GM13976 (cell line): ENCODE measurements at places on chromosomes 12 and 14.
A peak's percentile ranks its signal among the peaks of the same experiment; 100 is the strongest.

DNA sequence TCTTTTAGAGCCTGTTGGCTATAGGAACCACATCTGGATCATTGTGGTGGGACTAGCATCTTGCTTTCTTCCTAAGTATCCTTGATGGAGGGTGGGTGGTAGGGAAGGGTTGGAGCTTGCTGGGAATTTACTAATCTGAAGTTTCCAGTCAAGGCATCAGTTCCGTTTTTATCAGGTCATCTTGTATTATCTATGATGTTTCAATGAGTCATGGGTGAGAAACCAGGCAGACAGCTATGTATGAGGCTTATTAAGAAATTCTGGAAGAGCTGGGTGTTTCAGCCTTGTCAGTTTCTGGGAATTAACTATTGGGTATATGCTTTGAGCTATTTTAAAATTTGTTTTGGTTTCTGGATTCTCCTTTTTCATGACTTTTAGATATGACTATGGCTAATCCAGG, 11.3 kb downstream of the TSFM start:
- DNase-seq, result no peak

GRCh38 chr12:80811957-80812708, 95.4 kb downstream of the MYF5 start:
- DNase-seq, result no peak

DNA sequence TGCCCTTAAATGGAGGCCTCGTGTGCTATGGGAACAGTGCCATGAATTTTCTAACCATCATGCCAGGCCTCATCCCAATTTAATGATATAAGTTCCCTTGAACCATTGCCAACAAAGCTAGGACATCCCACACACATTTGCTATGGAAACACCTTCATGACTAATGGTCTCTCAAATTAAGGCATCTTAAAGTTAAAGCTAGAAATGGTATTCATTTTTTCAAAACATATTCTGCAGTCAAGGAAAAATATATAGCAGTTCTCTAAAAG, 117.3 kb downstream of the BTG1 start:
- no peak for DNase-seq

DNA sequence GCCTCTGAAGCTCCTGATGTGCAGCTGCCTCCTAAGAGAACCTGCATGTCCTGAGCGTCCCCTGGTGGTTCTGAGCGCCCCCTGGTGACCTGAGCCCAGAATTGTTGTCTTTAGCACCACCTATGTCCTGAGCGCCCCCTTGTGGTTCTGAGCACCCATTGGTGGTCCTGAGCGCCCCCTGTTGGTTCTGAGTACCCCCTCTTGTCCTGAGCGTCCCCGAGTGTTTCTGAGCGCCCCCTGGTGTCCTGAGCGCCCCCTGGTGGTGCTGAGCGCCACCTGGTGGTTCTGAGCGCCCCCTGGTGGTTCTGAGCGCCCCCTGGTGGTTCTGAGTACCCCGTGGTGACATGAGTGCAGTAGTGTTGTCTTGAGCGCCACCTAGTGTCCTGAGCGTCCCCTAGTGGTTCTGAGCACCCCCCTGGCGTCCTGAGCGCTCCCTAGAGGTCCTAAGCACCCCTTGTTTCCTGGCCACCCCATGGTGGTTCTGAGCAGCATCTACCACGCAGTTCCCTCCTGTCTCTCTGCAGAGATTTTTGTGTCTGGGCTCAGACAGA, 782.5 kb downstream of the TMEM121 start:
- peak; percentile 59 for DNase-seq

DNA sequence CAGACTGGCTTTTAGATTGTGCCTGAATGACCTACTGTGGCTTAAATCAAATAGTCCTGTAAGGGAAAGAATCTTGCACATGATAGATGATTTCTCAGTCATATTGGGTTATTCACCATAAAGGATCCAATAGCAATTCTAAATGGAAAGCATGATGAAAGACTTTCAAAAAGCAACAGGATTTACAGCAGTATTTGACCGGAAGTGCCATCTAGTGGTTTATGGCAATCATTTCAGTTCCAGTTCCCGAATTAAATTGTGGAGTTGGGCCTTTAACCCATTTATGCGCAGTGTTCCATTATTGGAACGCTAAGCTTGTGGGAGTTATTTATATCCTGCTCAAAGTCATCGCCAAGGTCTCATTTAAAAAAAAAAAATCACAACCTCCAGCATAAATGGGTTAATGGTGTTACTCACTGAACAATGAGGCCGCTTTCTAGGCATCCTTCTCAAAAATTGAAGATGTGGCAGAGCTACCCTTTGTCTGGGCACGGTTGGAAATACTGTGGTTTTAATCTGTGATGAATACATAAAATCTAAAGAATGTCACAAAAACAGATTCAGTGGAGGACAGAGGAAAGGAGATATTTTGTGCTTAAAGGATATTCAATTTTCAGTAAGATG, 60.8 kb upstream of the REP15 start:
- DNase-seq, result peak; percentile 21

DNA sequence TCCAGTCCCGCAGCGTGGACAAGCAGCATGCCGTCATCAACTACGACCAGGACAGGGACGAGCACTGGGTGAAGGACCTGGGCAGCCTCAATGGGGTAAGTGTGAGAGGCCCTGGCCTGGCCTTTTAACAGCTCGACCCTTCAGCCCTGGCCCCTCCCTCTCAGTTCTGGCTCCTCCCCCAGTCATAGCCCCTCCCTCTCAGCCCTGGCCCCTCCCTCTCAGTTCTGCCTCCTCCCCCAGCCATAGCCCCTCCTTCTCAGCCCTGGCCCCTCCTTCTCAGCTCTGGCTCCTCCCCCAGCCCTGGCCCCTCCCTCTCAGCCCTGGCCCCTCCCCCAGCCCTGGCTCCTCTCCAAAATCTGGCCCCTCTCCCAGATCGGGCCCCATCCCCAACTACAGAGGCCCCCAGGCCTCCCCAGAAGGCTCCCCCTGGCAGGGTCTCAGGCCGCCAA, 11.2 kb downstream of the CEP170B start:
- peak; percentile 83 for DNase-seq

DNA sequence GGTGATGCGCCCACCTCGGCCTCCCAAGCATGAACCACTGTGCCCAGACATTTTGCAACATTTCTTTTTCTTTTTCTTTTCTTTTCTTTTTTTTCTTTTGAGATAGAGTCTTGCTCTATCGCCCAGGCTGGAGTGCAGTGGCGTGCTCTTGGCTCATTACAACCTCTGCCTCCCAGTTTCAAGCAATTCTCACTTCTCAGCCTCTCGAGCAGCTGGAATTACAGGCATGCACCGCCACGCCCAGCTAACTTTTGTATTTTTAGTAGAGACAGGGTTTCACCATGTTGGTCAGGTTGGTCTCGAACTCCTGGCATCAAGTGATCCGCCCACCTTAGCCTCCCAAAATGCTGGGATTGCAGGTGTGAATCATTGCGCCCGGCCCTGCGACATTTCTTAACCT, 7.6 kb upstream of the CDC42BPB start:
- no peak for DNase-seq

GRCh38 chr14:104844306-104845032, 20.6 kb upstream of the CEP170B start:
- peak; percentile 22 for DNase-seq

DNA sequence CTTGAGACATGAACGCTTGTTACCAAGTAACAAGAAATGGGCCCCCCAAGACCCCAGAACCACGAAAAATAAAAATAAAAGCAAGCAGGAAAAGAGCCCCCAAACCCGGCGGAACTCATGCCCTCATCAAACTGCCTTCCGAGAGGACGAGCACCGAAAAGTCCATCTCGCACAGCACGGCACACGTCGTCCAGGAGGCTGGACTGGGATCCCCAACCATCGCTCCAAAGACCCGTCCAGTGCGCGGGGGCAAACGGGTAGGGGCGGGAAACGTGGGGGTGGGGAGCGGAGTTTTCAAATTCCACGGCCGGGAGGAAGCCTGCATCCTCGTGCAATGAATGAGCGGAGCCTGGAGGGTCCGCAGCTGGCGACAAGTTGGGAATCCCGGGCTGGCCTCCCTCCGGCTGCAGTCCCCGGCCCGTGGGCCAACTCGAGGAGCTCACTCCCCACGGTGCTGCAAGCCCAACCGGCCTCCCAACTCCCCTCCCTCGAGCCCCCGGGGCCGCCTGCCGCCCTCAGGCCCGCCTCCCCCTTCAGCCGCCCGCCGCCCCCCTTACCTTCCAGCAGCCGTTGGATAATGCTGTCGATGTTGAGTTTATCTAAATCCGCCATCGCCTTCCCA, 484 bp downstream of the PPP1CC start:
- DNase-seq, result peak; percentile 47

- no peak for DNase-seq
These were observed 23.8 kb downstream of the EEA1 start for GRCh38 chr12:92905258-92905810.

DNA sequence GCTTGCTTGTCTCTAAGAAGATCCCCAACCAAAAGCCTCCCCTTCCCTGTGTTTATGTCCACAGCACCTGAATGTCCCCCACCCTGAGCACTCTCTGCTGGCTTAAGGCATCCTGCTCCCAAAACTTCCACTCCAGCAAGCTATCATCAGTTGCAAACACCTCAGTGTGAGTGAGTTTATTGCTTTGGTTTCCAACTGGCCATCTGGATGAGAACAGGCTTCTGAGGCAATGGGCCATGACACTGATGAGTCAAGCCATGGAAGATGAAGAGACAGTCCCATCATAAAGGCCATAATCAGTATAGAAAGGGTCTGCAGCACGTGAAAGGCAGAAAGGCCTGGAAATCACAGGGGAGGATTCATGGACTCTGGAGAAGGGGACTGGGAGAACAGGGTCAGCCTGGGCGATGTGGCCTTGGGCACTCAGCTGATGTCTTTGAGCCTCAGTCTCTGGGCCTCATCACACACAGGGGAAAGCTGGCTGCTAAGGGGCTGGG, 12.8 kb downstream of the CMKLR1 start:
- no peak for DNase-seq

- DNase-seq, result no peak
These were observed 159.4 kb downstream of the TSPAN9 start for GRCh38 chr12:3236345-3237187.

DNA sequence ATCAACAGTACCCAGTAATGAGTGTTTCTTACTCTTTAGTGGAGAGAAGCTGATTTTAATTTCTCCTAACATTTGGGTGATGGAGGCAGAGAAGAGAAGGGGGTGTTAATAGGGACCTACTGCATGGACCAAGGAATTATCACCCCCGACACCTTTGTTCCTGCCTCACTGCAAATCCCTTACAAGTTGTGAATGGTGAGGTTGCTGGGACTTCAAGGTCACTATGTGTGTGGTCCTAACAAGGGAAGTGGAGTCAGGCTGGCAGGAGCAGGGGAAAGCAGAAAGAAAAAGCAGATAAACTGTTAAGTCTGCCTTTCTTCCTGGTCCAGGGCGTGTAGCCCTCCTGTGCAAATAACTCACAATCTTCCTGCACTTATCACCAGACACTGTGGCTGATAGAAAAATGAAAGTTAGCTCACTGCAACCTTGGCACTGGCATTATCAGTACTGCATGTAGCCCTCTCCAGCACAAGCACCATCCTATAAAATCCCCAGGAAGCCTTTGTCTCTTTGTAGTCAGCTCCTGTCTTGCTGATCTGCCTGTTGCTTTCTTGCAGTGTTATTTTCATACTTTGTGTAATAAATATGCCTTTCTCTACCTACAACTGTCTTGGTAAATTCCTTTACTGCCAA, 112.3 kb upstream of the DNM1L start:
- DNase-seq, result no peak

GRCh38 chr12:89672589-89672979, 36.1 kb downstream of the ATP2B1 start:
- DNase-seq, result no peak

GRCh38 chr12:50103767-50104321, at the start of gene GPD1:
GPD1 (plus strand) TSS chr12:50104008; CDS start chr12:50104051, 43 bp downstream.
- DNase-seq, result no peak

DNA sequence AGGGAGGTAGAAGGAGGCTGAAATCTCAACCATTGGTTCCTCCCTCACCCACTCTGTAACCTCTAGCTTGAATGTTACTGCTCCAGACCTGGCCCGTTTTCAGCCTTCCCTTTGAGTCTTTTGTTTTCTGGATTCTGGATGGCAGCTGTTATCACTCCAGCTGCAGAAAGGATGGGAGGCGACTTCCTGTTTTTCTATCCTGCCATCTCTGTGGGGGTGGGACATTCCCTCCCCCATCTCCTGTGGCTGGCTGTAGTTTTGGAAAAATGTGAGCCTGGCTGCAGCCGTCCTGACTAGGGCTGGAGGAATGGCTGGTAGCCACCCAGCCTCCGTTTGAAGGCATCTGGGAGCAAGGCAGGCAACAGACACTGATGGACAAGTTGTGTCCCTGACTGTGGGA, 2.9 kb upstream of the PPFIBP1 start:
- DNase-seq, result no peak

DNA sequence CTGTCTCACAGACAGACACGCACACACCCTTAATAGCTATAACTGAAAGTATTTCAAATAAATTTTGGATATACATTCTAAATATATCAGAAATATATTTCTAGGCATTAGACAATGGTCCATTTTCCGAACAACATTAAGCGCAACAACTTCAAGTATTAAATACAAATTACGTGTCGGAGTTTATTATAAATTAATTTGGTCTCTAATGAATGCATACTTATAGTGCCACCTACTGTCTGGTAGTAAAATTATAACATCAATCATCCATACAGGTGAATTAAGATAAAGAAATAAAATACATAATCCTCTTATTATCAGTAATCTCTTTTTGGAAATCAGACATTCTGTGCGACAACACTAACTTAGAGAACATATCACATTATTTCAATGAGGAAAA, 27.2 kb upstream of the CMAS start:
- no peak for DNase-seq

- peak; percentile 94 for DNase-seq
These were observed 3.3 kb upstream of the EXOC3L4 start for GRCh38 chr14:103091041-103091882.

DNA sequence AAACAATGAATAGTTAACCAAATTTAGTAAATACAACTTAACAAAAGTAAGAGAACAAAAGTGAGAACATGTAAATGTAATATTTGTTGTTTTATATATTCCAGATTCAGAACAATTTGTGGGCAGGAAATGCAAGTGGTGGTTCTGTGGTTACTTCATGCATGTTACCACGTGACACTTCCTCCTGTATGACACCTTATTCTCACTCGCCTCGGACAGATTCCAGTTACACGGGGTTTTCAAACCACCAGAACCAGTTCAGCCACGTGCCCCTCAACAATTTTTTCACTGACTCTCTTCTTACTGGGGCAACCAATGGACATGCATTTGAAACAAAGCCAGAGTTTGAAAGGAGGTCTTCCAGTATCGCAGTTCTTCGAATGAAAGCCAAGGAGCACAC, 21.0 kb downstream of the ALX1 start:
- no peak for DNase-seq

GRCh38 chr12:27453421-27453820, 6.9 kb downstream of the SMCO2 start:
- DNase-seq, result no peak

DNA sequence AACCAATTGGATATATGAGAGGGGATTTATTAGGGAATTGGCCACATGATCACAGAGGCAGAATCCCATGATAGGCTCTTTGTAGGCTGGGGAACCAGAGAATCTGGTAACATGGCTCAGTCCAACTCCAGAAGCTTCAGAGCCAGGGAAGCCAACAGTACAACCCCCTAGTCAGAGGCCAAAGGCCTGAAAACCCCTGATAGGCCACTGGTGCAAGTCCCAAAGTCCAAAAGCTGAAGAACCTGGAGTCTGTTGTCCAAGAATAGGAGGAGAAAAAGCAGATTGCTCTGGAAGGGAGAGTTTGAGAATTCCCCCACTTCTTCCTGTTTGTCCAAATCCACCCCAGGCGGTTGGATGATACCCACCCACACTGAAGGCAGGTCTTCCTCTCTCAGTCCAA, 8.2 kb upstream of the TROAP start:
- no peak for DNase-seq

GRCh38 chr12:59075141-59075540, 154.8 kb upstream of the LRIG3 start:
- no peak for DNase-seq
